Stimulated activated CD8-positive, alpha-beta memory T cell treated with anti-CD3 and anti-CD28 coated beads, Interleukin-7, amount 100 ng/mL, for 48 hours (primary cell): ENCODE measurements at places on chromosomes 5 and 9.
A peak's percentile ranks its signal among the peaks of the same experiment; 100 is the strongest.

DNA sequence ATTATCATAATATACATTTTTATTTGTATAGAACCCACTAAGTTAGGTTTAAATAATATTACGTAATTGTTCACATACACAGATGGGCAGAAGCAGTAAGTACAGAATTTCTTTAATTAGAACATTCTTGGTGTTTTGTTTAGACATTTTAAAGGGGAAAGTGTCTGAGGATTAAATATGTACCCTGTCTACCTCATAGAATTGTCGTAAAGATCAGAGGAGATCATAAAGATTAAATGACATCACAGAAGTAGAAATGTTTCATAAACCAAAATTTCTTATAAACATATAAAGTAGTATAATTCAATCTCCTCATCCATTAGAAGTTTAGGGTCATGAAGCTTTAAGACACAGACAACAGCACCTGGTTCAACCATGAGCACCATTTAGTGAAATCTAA, 20.1 kb downstream of the DEPDC1B start:
- no peak for DNase-seq

DNA sequence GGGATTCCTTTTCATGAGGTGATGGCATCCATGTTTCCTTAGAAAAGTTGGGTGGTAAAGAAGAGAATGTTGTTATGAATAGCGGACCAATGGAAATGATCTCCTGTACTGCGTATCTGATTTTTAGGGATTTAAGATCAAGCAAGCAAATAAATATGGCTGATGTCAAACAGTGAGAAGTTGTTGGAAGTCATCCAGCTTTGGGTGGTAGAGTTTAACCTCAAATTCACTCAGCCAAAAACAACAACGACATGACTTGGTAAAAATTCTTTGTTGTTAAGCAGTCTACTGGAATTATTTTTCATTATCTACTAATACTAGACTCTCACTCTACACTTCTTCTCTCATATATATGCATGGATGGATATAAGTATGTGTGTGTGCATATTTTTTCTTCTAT, 426.5 kb downstream of the CTNND2 start:
- DNase-seq: no peak

DNA sequence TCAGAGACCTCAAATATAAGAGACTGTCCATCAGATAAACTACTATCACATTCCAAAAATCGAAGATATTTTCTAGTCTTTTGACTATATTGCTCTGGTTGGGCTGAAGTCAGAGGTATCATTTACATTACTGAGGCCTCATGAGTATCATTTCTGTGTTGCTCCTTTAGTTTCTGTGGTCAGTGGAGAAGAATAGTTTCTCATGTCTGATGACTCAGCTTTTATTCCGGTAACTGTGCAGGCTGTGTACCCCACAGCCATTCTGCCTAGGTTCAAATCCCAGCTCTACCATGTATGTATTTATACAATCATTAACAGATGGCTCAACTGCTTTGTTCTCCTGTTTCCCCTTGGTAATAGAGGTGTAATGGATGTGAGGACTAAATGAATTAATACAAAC, 179.3 kb downstream of the ALDH1A1 start:
- no peak for DNase-seq

DNA sequence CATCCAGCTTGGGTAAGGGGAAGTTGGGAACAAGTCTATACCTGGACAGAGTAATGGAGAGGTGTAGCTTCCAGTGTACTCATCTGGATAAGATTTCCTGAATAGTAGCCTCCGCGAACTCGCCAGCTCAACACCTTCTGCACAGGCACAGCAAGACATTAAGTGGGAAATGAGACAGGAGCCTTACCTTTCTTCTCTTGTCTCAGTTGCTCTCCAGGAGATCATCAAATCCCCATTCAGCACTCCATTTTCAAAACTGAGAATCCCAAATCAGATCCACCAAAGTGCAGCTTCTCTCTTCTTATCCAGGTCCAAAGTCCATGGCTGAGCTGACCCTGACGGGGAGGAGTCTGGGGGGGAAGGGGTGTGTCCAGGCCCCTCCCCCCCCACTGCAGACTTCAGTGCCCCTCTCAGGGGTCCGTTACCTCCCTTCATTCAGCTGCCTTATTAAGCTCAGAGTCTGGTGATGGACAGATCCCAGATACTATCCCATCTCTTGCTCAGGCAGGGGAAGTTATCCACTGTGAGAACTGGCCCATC, 5.9 kb upstream of the MGAT1 start:
- no peak for DNase-seq

GRCh38 chr9:76521906-76522305, 62.9 kb downstream of the GCNT1 start:
- no peak for DNase-seq

- no peak for DNase-seq
These were observed 140.5 kb downstream of the SCAMP1 start for GRCh38 chr5:78500871-78501270.

DNA sequence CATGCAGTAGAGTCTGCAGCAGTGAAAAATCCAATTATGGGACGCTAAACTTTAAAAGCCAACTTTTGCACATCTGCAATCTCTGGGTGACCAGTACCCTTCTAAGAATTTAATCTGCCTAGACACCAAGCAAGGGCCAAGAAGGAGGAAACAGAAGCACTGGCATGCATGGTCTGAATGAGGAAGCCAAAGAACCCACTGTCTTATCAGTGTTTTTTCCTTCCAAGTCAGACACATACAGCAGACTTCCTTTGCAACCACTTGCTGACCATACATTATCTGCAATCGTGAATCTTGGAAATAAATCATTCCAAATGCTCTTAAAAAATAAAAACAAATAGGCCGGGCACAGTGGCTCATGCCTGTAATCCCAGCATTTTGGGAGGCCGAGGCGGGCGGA, 65.9 kb downstream of the DEPDC1B start:
- DNase-seq: no peak

DNA sequence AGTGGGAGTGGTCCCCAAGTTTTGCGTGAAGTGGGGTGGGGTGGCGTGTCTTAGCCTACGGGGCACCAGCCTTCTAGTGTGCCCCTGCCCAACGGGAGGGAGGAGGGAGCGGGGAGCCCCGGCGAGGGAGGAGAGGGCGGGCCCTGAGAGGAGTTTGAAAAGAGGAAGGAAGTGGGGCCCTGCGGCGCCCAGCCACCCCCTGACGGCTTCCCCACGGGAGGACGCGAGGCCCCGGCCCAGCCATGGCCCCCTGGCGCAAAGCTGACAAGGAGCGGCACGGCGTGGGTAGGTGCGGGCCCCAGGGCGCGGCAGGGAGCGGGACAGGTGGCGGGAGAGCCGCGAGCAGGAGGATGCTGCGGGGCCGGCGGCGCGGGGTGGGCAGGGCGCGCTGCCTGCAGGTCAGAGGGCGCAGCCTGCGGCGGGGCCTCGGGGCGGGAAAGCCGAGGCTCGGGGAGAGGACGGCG, at the start of gene DOCK2:
TSS of gene DOCK2 (plus strand) at position 191 of the 464 bp plus-strand sequence. CDS start at position 243, 52 bp downstream.
- peak; percentile 67 for DNase-seq

DNA sequence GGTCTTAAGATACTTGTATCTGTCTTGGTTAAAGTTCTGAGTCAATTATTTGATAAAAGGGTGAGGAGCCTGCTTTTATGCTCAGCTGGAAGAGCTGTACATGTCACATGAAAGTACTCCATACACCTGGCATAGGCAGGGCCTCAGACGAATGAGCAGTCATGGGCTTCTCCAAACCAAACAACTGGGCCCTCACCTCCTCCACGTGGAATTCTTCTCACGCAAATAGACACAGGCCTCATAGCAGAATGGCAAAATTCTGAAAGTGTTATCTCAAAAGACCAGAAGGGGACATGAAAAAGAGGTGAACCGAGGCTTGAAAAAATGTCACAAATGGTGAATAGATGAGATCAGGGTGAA, 48.6 kb downstream of the FAM240B start:
- no peak for DNase-seq

- DNase-seq: no peak
These were observed 23.5 kb downstream of the NIPSNAP3B start for GRCh38 chr9:104787306-104788015.

GRCh38 chr5:343461-344401, 22.2 kb downstream of the AHRR start:
- DNase-seq: no peak

DNA sequence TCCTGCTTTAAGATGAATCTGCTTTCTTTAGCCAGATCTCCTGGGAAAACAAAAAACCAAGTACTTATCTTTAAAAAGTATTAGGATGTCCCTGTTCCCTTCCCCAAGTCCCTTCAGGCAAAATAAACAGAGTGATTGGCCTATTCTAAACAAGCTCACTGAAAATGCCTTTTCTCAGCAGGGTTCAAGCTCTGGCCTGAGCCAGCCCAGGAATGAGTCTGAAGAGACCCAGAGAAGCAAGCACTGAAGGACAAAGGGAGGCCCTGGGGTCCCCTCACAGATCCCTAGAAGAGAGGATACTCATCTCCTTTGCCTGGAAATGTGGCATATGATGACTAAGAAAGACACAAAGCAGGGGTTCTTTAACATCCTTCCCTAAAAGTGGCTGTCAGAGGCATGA, 66.8 kb upstream of the MAP1B start:
- DNase-seq: no peak

GRCh38 chr5:55143624-55144023, 16.3 kb upstream of the GPX8 start:
- no peak for DNase-seq

- no peak for DNase-seq
These were observed 20.2 kb upstream of the TRIM36 start for GRCh38 chr5:115189866-115190265.

DNA sequence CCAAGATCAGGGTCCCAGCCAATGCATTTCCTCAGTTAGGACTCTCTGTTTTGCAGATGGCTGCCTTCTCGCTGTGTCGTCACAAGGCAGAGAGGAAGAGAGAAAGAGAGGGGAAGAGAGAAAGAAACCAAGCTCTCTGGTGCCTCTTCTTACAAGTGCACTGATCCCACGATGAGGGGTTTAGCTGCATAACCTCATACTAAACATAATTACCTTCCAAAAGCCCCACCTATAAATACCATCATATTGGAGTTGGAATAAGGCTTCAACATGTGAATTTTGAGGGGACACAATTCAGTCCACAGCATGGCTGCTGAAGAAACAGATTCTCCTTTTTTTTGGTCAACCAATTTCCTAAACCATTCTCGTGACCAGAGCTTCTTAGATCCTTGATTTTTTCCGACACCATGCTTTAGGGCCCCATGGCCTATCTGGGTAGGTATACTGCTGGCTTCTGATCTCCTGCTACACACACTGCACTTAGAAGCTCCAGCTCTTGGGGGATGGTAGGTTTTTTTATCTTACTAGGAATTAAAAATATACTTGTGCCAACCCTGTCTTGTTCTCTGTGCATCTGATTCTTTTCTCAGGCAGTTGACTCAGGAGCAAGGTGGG, 5.1 kb downstream of the CAMK4 start:
- DNase-seq: no peak

DNA sequence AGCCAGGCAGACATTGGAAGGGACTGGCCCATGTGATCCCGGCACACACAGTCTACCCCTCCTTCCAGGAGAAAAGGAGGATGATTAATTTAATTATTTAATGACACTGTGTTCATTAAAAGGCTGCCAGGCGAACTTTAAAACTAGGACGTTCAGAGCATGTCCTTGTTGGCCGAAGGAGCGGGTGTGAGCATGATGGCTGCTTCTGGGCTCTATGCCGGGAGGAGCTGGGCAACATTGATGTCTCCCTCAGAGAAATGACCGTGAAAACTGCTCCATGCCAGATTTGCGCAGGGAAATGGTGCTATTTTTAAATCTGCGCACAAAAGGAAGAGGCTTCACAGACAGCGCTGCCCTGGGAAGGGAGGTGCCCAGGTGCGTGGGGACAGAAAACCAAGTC, 284.9 kb upstream of the IRX4 start:
- DNase-seq: no peak

DNA sequence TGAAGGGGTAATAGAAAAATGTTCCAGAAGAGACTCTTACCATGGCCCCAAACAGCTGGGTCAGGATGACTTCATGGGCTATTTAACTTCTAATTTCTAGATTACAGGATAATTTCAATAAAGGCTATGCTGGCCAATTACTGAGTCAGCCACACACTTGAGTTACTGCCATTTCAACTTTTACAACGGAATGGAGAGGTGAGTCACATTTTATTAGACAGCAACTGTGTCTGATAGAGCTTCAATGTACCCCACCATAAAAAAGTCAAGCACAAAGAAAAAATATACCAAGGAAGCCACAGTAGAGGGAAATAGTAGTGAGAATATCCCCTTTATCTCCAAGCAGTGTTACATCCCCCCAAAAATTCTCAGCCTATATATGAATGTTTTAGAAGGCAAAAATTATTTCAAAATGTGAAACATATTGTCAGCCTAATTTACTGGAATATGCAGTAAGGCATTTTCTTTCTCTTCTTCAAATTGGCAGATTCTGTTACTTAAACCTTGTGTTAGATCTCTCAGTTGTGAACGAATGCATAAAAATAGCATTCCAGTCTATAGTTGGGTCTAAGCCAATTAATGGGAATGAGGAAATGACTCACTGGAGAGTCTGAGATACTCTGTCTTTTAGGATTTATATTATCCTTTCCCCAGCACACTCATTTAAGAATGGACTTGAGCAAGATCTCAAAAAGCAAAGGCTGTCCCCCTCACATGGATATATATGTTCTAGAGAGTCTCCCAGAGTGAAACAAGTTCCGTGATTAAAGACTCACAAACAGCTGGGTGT, 47.1 kb upstream of the RAI14 start:
- no peak for DNase-seq

- no peak for DNase-seq
These were observed 139.7 kb upstream of the PCA3 start for GRCh38 chr9:76624391-76625048.

DNA sequence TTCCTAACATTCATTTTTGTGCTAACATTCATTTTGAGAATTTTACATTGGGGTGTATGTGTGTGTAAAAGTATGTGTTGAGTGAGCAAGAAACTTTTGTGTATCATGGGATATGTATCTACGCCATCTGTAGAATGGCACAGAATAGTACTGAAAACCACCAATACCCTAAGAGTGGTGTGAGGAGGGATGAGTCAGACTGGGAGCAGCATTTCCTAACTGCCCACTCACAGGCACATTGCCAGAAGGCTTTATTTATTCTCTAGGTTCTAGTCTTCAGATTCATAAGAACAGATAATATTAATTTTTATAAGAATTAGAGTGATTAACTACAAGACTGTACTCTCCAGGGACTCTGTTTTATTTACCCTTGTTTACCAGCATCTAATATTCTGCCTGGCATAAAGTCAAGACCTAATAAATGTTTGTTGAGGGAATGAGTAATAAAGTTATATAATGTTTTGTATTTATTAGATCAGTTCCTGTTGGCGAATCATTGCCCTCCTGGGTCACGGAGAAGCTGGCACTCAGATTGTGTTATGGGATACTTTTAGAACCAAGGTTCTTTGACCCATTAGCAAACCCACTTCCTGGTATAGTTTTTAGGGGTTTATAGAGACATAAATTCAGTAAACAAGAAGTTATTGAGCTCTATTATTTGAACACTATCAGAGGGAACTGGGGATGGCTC, 159.1 kb upstream of the PPP2R2B start:
- no peak for DNase-seq

DNA sequence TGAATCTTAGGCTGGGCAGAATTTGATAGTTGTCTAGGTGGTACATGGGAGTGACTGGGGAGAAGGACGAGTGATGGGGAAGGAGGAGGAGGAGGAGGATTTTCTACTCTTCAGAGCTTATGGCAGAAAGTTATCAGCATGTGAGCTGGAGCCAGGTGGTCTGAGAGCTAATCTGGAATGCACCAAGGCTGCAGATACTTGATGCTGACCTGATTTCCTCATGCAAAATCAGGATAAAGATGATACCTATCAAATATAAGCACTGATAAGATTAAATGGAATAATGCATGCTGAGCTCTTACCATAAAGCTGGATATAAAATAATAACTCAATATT, 250.4 kb downstream of the SEMA5A start:
- DNase-seq: no peak
